Karpas-422 (cell line): ENCODE measurements at places on chromosomes 4 and X.

DNA sequence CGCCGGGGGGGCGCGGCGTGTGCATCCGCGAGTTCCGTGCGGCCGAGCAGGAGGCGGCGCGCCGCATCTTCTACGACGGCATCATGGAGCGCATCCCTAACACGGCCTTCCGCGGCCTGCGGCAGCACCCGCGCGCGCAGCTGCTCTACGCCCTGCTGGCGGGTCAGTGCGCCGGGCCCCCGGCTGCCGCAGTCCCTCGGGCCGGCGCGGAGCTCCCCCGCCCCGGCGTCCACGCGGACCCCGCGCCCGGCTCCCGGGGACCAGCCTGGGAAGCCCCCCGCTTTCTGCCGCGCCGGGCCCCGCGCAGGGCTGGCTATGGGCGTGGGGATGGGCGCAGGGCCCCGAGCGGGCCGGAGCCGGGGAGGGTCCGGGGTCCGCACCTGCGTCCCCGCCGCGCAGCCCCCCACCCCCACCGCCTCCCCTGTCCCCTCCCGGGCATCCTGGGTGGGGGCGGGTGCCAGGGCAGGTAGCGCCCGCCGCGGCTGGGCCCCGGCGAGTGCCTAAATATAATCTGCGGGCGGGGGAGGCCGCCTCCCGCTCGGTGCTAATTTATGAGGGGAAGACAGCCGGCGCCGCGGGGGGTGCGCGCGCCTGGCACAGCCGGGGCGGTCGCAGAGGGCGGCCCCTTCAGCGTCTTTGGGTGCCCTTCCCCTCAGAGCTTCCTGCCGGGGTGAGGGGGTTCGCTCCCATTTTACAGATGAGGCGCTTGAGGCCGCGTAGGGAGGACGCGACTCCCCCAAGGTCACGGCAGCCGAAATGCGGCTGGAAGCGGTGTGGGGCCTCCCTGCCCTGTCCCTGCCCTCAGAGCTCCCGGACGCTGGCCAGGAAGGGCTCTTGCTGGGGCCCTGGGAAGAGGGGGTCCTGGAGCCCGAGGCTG, 837 bp downstream of the NAT8L start:
- DNase-seq: no peak

- DNase-seq: no peak
These were observed 235.0 kb downstream of the MAML3 start for GRCh38 chr4:139919004-139919403.

GRCh38 chrX:35696760-35697234, 101.3 kb upstream of the MAGEB16 start:
- DNase-seq: no peak

DNA sequence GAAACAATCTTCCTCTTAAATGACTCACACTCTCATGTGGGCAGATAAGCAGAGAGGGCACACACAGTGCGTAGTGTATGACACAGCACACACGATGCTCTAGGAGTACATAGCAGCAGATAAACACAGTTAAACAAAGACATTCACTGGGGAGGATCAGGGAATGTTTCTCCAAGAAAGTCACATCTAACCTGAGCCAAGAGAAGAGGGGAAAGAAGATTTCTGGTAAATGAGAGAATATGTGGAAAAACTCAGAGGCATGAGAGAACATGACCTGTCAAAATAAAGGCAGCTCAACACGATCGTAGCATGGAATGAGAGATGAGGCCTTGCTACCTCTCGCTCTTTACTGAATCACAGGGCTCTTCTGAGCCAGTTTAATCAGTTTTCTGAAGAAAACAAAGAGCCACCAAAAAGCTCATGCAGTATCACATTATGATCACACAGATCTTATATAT, 251.0 kb downstream of the ANK2 start:
- no peak for DNase-seq

GRCh38 chr4:139647184-139647583, 18.4 kb upstream of the MGST2 start:
- no peak for DNase-seq

DNA sequence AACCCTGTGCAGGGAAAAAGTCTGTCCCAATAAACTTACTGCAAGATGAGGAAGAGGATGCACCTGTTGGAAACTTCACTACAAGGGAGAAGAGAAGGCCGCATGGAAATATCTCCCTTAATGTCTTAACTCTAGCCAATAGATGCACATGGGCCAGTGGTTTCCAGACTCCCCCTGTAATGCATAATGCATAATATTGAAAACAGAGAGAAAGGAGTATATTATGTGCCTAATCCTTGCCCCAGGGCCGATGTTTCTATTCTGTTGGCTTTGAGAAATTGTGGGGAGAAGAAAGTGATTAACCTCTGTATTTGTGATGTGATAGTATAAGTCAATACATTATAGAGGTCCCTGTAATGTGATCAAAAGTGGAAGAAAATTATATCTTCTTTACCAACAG, 37.2 kb downstream of the INTS12 start:
- no peak for DNase-seq

DNA sequence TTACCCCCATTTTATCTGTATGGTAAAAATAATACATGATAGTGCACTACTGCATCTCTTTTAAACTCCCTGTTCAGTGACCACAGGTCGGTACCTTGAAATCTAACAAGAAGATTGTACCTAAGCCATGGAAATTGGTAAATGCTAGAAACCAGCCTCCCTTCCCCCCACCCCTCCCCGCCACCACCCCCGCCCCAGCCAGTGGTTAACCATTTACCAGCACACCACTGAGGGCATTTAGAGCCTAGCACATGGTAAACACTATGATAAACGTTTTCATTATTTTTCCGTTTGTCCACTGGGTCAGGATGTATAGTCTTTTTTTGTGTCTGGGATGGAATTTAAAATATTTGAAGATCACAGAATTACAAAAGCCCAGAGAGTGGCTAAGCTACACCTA, 703 bp upstream of the FTSJ1 start:
- DNase-seq: no peak

GRCh38 chr4:39146211-39146610, 36.1 kb upstream of the WDR19 start:
- DNase-seq: no peak

DNA sequence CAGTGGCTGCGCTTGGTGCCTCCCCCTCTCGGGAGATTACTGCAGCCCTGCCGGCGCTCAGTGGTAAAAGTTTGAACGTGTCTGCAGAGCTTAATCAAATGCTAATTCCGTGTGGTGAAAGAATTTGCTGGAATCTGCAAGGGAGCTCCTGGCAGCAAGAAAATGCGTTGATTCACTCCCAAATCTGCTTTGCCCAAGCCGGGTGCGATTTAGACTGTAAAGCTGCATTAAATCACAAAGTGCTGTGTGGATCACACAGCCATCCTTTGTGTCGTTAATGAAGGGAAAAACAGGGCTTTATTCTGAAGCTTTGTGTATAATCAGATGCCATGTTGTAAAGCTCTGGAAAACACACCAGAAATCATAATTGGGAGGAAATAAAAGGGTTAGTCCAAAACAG, 444.1 kb downstream of the BCOR start:
- no peak for DNase-seq

- no peak for DNase-seq
These were observed 80.0 kb upstream of the MAB21L2 start for GRCh38 chr4:150501983-150502382.

GRCh38 chr4:139329665-139330200, 27.5 kb upstream of the NDUFC1 start:
- no peak for DNase-seq

DNA sequence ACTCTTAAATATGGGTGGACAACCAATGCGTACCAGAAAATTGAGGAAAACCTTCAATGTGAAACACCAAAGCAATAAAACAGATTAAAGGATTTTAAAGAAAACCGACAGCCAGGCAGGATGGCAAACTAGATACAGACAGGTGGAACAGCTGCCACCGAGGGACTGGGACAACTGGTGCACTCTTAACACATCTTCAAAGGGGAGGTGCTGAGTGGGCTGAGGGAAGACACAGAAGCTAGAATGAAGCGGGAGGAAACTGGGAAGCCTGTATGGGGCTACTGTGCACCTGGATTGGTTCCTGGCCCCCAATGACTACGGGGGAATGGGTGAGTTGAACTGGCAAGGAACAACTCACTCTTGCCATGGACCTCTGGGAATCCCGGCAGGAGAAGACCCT, 20.7 kb downstream of the ZNF280C start:
- no peak for DNase-seq

- no peak for DNase-seq
These were observed 102.8 kb downstream of the STOX2 start for GRCh38 chr4:184007891-184008290.

GRCh38 chrX:1453951-1454785, 1.5 kb upstream of the ASMTL start:
- DNase-seq: peak; percentile 97

- no peak for DNase-seq
These were observed 12.5 kb upstream of the HSFX4 start for GRCh38 chrX:149916745-149917392.

- no peak for DNase-seq
These were observed 912.7 kb downstream of the FAT4 start for GRCh38 chr4:126227428-126227827.

DNA sequence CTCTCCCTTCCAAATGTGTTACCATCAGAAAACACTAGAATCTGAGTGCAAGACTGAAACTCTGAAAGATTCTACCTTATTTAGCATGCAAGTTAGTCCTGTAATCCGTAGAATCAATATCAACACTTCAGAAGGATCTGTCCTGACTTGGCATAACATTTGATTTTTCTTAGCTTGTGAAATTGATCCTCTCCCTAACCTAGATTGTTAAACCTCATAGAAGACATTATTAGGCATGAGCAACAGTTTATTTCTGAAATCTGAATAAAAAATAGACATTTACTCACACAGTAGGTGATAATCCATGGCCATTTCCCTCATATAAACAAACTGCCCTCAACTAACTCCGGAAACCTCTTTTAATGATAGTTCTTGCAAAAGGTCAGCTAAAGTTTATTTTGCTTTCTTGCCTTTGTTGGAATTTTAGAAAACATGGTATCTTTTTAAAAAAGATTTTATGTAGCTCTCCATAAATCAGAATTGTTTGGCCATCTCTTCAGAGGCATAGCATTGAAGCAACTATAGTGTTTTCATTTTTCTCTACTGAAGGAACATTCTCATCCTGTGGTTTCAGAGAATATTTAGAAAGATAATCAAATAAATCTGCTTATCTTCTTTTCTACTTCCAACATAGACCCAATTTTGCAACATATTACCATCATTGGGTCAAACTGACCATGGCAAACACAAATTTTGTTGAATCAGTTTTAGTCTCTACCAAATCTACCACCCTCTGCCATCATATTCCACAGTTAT, 38.5 kb upstream of the PDLIM5 start:
- DNase-seq: no peak

- DNase-seq: no peak
These were observed 23.7 kb downstream of the BMP2K start for GRCh38 chr4:78799551-78800495.

DNA sequence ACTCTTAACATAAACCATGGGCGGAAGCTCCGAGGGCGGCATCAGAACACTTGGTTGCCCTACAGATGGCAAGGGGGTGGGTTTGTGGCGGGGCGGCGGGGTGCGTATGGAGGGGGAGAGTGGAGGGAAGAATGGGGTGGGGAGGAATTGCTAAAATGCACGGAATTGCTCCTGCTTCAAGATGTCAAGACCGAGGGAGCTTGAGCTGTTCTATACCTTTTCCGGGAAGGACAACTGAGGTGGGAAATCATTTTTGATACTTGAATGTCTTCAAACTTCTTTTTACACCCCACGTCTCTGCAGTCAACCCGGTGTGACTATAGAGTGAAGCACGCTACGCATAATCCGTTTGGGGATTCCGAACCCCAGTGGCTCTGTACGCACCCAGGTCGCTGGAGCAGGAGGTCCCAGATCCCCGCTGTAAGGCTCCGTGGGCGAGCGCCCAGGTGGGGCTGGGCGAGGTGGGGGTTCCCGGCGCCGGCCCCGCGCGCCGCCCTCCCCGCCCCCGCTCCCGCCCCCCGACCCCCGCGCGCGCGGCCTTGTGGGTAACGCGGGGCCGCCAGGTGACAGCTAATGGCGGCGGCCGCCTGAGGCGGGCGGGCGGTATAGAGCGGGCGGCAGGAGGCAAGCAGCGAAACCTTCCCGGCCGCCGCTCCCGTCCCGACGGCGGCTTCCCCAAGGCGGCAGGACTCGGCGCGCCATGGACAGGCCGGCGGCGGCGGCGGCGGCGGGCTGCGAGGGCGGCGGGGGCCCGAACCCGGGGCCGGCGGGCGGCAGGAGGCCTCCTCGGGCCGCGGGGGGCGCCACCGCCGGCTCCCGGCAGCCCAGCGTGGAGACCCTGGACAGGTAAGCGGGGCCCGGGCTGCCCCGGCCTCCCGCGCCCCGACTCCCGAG, at the start of gene MTMR1:
Gene MTMR1, plus strand, starts transcription at position 566 of the 894 bp plus-strand sequence. Its CDS starts 135 bp downstream, at position 701.
- peak; percentile 74 for DNase-seq

DNA sequence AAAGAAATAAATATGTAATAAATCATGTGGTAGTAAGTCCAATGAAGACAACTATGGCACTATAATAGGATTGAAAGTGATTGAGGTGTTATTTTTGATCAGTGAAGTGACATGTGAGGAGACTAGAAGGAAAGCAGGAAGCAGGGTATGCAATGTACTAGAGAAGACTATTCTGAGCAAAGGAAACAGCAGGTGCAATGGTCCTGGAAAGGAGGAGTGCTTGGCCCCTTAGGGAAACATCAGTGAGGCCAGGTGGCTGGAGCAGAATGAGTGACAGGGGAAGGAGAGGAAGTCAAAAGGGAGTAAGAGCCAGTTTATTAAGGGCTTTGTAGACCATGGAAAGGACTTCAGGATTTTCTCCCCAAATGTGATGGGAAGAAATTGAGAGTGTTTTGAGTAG, 207.6 kb upstream of the HCCS start:
- no peak for DNase-seq

- DNase-seq: no peak
These were observed 398.1 kb upstream of the RPS6KA3 start for GRCh38 chrX:20664774-20665173.

- no peak for DNase-seq
These were observed 55.5 kb downstream of the VCX3B start for GRCh38 chrX:8520178-8520577.

- DNase-seq: no peak
These were observed 46.6 kb downstream of the CLOCK start for GRCh38 chr4:55500072-55500471.

DNA sequence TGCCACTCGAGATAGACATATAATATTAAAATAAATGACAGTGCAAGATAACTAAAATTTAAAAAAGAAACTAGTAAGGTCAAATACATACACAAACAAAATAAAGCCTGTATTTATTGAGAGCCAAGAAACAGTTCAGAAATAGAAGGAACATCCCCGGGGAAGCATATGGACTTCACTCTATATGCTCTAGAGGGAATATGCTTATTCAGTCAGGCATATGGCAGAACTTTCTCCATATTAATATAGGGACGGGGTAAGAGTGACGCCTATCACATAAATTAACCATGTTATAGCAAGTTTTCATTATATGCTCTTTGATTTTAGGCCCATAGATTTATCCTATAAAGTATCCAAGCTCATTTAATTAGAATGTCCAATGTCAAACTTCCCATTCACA, 56.7 kb upstream of the EFHC2 start:
- no peak for DNase-seq

- no peak for DNase-seq
These were observed 78.4 kb downstream of the PLS3 start for GRCh38 chrX:115639334-115639880.
